DMS79 treated with DMSO at 0.1 percent for 48 hours (cell line): ENCODE measurements at places on chromosomes 6 and 20.

DNA sequence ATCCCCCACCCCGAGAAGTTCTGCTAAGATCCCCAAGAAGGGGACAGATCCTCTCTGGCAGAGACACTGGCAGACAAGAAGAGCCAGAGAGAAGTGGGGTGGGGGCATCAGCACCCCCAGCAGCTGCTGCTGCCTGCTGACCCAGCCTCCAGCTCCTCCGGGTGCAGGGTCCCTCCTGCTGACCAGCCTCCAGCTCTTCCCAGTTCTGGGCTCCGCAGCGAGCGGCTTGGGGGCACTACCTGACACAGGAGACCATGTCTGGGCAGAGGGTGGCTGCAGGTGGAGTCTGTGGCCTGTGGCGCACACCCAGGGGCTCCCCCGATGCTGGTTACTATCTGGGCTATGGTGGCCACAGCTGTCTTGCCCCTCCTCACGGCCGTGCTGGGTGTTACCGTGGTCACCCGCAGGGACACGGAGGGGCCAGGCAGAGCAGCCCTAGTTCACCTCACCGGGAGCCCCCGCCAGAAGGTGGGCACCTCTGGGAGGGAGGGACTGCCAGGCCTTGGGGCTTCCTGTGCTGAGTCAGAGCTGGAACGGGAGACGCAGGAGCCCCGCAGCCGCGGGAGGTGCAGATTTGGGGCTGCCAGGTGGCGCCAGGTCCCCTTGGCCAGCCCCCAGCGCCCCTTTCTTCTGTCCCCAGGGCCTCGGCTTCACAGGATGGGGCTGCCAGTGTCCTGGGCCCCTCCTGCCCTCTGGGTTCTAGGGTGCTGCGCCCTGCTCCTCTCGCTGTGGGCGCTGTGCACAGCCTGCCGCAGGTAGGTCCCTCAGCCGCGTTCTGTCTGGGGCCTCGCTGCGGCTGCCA is 630 bp downstream of the LIME1 start:
- no peak for DNase-seq

DNA sequence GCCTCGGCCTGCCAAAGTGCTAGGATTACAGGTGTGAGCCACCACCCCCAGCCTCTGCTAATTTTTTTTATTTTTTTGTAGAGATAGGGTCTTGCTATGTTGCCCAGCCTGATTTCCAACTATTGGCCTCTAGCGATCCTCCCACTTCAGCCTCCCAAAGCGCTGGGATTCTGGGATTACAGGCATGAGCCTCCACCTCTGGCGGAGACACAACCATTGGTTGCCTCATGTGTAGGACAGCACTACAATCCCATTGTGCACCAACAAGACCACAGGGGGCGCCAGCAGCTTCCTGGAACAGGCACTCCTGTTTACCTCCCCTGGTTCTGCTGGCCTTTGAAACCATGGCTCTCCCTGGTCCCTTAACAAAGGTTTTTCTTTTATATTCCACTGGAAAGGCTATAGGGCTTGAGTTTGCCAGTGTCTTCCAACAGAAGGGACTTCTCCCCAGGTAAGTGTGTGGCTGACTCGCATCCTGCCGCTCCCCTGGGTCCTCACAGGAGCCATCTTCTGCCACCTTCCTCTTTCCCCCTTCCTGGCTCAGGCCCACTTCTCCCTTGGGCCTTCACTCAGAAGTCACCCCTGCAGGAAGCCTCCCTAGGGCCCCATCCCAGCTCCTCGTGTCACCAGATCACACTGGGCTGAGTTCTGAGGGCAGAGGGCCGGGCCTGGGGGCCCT is 39.2 kb upstream of the TLDC2 start:
- DNase-seq: no peak

GRCh38 chr20:4811661-4812181 is 90.0 kb downstream of the PRND start:
- DNase-seq: no peak

GRCh38 chr20:8523684-8524083 is 391.6 kb downstream of the PLCB1 start:
- no peak for DNase-seq

- no peak for DNase-seq
These were observed 772.8 kb upstream of the GJE1 start for GRCh38 chr6:141359953-141360352.

- no peak for DNase-seq
These were observed 17.2 kb downstream of the DYNLT1 start for GRCh38 chr6:158627168-158627939.

DNA sequence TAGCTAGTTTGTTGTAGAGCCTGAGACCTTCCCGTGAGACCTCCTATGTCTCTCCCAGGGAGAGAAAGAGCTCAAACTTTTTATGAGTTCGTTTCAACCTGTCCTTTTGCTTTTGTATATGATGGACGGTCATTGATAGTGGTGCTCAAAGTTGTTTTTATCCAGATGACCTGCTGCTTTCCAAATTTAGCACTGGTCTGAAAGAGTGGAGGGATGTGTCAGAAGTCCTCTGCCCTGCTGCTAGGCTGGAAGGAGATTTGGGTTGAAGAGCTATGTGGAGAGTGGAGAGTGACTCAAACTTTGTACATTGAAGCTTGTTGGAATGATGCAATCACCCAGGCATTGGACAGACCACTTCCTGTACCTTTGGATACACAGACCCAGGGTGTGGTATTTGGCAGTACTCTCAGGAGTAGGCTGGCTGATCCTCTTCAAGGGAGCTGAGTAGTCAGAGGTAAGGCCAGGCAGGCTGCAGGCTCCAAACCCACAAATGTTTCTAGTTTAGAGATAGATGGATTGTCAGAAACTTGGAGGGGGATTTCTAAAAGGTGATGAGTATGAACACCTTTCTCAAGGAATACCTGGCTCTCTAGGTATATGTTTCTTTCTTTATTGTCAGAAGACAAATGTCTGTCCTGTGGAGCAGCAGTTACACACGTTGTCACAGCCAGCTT is 49.4 kb upstream of the RREB1 start:
- no peak for DNase-seq

DNA sequence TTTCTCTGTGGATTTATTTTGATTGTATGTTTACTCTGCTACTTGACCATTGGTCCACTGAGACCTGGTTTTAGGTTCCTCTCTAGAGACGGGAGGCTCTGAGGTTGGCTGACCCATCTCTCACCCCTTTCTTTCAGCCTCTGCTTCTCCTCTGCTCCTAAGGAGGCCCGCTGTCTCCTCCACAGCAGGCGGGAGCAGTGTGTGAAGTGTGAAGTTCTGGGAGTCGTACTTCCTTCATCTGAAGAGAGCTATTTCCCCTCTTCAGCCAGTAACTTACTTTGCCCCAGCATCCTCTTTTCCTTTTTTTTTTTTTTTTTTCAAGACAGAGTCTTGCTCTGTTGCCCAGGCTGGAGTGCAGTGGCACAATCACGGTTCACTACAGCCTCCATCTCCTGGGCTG is 21.1 kb downstream of the PDRG1 start:
- DNase-seq: no peak
